ENCODE measurements at places on chromosomes 1 and 21.
A peak's percentile ranks its signal among the peaks of the same experiment; 100 is the strongest.

DNA sequence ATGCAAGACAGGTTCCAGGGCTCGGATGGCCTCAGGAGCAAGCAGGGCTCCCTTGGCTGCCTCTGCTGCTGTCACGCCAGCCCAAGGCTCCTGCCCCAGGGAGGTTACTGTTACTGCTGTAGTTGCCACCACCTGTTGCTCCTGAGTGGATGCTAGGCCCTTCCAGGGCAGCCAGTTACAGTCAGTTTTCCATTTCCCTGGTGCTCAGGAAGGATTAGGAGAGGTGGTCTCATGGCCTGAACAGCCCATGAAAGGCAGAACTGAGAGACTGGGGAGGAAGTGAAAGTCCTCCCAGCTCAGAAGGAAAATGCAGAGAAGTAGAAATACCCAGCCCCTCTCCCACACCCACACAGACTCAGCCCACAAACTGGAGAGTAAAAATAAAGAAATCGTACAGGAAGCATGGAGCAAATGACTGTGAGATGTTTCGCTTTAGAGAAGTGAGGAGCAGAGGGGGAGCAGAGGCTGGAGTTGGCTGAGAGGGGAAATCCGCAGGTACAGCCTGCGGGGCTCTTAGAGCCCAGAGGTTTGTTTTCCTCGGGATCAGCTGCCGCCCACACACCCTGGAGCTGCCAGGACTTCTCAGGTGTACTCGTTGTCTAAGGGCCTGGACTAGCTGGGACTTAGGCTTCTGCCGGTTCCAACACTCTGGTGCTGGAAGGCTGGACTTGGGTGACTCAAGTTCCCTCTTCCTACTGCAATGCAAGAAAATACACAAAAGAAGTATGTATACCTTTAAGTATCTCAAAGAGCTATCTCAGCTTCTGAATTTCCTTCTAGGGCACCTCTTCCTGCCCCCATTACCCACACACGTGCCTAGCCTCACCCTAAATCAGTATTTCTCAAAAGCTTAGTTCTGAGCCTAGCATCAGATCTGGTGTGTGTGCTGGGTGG lies 2.3 kb downstream of the IL6R start:
- no peak for DNase-seq

GRCh38 chr1:6967431-6968111 lies 182.3 kb downstream of the CAMTA1 start:
- no peak for DNase-seq

- DNase-seq, result no peak
These were observed 739.6 kb upstream of the CXADR start for GRCh38 chr21:16773206-16773605.

- no peak for DNase-seq
These were observed 7.3 kb downstream of the PFKL start for GRCh38 chr21:44306936-44307704.

DNA sequence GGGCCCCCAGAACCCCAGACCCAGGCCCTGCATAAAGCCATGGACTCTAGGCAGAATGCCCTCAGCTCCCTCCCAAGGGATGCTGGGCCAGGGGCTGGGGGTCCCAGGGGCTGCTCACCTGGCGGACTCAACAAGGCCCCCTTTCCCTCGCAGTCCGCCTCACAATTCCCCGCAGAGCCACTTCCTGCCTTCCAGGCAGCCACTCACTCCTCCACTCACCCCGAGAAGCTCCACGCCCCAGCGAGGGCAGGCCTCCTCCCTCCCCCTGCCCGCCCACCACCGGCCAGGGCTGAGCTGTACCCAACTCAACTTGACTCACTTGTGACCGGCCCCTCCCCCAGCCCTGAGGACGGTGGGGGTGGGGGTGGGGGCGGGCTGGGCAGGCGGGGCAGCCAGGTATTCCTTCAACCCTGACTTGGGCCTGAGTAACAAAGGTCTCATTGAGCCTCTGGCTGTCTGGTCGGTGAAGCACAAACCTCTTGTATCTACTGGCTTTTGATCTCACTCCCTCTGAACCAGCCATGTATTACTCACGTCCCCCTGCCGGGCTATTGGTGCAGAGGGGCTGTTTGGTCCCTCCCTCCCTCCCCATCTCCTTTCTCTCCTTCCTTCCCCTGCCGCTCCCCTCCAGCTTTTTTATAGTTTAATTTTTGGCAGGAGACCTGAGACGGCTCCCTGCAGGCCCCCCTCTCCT lies 5.9 kb downstream of the BLACAT1 start:
- DNase-seq, result no peak

DNA sequence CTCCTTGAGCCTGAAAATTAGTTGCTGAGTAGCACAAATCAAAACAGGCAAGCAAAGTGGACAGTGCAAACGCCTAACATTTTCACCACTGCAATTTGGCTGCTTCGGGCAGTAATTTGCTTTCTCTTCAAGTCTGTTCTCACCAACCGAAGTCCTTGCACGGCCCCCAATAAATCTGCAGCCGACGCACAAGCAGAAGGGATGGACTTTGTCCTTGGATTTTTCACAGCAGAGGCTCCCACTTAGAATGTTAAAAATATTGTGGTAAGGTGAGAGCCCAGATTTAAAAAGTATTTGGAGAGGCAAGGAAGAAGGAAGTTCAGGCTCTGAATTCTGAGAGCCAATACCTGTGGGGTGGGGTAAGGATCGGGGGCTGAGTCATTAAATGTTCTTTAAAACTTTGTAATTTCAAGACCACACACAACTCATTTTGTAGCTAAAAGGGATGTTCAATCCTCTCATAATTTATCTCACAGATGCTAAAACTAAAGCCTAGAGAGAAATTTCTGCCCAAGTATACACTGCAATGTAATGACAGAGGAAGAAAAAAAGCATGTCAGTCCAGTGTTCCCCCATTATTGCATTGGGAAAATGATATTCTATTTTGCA lies 6.2 kb downstream of the CD247 start:
- DNase-seq, result no peak

DNA sequence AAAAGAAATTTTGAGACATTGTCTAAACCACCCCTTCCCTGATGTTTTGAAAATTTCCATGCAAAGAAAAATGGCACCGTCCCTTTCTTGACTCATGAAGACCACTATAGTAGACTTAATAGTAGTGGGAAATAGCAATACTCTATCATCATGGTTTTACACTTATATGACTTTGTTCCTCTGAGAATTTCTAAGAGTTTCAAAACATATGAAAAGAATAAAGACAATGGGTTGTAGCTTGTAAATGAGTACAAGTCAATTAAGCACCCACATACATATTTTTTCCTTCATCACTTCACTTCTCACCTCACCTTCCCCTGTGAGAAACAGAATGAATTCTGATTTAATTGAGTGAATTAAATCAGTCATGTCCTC lies 151.7 kb downstream of the LYPLAL1 start:
- no peak for DNase-seq

DNA sequence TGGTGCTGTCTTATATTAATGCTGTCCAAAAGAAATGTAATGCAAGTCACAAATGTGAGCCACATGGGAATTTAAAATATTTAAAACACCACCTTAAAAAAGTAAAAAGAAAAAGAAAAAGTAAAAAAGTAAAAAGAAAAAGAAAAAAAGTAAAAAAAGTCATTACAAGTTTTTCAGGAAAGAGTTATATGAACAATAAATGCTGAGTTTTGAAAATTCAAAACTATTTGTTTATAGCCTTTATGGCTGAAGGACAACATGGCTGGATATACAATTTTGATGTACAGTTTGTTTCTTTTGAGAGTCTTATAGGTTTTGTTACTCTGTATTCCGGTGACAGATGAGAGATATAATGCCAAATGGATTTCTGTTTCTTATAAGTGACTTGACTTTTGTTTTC lies 29.1 kb downstream of the GPR88 start:
- no peak for DNase-seq

DNA sequence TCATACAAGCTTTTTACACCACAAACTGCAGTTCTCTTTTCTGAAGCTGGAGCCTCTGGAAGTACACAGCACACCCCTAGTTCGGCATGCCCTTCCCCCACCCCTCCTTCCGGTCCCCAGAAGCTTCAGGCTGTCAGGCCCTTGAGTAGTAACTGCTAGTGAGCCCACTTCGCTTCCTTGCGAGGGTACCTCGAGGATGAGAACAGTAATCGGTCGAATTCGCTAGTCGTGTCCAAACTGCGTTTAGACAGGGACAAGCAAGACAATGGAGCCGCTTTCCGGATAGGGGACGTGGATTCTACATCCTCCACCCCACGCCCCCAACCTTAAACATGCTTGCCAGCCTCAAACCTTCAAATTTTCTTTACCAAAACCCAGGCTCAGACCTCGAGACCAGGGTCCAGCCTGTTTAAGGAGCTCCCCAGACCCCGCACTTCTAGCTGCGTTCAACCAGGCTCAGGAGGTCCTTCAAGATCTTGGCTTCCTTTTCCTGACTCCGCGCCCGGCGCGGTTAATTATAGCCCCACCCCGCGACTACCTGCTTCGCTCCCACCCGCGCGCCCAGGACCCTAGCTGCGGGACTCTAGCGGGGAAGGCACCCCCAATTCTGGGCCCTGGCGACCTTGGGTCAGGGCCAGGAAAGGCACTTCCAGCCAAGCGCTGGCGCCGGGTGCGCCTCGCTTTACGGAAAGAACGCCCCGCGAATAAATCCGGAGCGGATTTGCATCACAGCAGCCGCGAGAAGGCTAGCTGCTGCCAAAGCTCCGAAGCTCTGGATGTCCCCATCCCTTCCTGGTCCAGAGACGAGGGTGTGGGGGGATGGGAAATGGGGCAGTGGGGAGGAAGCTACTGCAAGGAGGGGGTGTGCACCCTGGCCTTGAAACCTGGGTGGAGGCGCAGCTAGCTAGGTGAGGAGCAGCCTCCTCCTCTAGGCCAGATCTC lies 8.1 kb upstream of the TSPAN1 start:
- peak; percentile 63 for DNase-seq

GRCh38 chr1:157234705-157235273 lies 96.6 kb upstream of the ETV3 start:
- no peak for DNase-seq

DNA sequence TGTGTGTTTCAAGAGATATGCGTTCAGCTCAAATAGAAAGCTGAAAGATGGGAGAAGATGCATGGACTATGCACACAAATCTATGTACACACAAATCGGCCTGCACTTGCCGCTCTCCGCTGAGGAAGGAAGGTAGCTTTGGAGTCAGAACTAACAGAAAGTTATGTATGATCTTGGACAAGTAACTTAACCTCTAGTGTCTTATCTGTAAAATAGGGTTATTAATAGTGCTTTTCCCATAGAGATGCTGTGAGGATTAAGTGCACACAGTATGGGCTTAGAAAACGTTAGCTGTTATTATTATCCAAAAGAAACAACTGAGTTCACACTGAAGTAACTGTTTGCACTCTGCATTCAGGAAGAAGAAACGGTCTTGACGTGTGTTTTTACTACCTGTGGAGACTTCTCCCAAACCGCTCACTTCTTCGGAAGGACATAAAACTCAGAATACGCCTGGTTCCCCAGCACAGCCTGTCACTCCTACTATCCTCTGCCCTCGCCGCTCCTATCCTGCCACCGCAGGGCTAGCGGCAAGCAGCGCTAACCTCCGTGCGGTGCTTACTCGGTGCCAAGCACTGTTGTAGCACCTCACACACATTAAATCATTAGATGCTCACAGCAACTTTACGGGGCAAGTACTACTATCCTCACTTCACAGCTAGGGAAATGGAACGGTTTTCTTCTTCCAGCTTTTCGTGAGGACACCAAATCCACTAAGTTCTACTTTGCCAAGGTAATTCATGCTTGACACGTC lies 1.3 kb downstream of the TGFBR3 start:
- no peak for DNase-seq

DNA sequence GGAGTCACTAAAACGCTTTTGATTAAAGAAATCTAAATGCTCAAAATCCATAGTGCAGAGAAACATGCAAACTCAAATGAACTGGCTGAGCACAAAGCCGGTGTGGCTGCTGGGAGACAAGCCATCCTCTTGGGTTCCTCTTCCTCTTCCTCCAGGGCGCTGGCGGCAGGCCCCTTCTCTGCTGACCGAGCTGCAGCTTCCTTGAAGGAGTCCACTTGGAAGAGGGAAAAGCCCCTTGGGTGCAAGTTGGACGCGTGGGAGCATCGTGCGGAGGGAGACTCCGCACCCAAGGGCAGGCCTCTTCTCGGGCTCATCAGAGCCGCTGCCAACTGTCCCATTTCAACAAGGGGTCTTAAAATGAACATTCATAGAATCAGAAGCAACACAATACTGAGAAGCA lies 7.9 kb downstream of the CCNL2 start:
- no peak for DNase-seq

- no peak for DNase-seq
These were observed 82.2 kb upstream of the ABCD3 start for GRCh38 chr1:94335950-94336349.

DNA sequence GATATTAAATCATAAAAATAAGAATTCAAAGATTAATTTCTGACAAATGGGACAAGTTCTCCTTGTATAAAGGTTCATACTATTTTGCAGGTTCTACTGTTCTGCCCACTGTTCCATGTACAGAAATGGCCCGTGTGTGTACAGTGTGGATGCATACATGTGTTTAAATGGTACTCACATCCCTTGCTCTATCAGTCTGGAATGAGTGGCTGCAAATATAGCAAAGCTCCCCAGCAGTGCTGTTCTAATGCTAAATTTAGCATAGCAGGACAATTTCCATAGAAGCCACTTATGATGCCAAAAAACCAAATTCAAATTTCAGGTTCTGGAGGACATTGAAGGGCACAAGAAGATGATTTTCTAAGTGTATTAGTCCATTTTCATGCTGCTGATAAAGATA lies 9.4 kb upstream of the SEC16B start:
- no peak for DNase-seq

DNA sequence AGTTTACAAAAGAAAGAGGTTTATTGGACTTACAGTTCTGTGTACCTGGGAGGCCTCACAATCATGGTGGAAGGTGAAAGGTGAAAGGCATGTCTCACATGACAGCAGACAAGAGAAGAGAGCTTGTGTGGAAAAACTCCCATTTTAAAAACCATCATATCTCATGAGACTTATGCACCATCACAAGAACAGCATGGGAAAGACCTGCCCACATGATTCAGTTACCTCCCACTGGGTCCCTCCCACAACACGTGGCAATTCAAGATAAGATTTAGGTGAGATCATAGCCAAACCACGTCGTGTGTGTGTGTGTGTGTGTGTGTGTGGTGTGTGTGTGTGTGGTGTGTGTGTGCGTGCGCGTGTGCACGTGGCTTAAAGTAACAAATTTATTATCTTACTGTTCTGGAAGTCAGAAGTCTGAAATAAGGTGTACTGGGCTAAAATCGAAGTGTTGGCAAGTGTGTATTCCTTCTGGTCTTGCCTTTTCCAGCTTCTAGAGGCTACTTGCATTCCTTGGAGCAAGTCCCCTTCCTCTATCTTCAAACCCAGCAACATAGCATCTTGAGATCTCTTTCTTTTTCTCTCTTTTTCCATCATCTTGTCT lies 48.1 kb upstream of the MPC2 start:
- no peak for DNase-seq

- no peak for DNase-seq
These were observed 108.8 kb downstream of the KIF26B start for GRCh38 chr1:245263529-245264095.

DNA sequence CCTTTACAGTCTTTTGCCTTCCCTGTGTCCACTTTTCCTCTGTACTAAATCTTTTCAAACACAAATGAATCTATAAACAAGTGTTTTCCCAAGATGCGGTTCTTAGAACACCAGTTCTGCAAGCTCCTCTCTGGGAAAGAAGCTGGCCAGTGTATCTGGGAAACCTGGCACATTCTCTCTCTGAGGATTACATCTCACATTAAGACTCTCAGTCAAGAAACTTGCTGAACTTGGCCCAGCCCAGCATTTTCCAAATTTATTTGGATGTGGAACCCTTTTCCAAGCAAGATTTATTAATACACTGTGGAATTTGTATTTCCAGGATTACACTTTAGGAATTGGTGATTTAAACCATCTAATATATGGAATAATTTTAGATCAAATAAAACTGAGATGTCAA lies 105.7 kb downstream of the ZNF281 start:
- DNase-seq, result no peak

- DNase-seq, result no peak
These were observed 11.8 kb downstream of the ZBED6 start for GRCh38 chr1:203807196-203807595.

- no peak for DNase-seq
These were observed 15.2 kb downstream of the GIPC2 start for GRCh38 chr1:78060857-78061563.

Measured in GM12892 (cell line).